ENCODE measurements at places on chromosomes 3 and 15.

- no peak for DNase-seq
Measured at GRCh38 chr3:124701687-124702086, 28.6 kb upstream of the UMPS start.

DNA sequence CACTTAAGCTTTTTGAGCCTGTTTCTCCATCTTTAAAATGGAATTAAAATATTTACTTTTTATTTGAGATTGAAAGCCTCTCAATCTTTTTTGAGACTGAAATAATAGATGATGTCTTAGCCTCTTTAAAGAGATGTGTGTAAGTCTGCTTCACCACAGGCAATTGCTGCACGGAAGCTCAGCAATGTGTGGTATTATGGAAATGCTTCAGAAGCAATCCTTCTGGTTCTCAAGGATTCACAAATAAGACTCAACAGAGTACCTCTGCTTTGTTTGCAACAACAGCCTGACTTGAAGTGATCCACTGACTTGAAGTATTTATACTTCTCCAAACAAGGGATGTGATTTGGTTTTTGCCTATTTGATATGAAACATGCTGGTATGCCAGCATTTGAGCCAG is 332.0 kb upstream of the RASGRP1 start:
- DNase-seq: no peak

DNA sequence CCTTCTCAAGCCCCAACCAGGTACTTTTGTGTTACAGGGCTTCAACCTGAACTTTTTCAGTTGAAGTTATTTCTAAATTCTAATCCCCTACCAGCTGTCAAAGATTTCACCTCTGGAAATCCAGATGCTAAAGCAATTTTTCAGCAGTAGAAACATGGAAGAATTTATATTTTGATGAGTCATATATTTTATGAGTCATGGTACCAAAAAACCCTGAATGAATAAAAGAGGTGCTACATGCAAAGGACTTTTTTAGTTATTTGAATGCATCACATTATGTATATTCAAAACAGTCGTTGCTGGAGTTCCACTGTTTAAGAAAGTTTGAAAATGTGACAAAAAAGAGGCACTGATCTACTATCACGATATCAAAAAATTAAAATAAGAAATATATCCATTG is 96.0 kb upstream of the ZNF385D start:
- no peak for DNase-seq

- no peak for DNase-seq
Measured at GRCh38 chr15:68674975-68675374, 96.2 kb downstream of the CORO2B start.

DNA sequence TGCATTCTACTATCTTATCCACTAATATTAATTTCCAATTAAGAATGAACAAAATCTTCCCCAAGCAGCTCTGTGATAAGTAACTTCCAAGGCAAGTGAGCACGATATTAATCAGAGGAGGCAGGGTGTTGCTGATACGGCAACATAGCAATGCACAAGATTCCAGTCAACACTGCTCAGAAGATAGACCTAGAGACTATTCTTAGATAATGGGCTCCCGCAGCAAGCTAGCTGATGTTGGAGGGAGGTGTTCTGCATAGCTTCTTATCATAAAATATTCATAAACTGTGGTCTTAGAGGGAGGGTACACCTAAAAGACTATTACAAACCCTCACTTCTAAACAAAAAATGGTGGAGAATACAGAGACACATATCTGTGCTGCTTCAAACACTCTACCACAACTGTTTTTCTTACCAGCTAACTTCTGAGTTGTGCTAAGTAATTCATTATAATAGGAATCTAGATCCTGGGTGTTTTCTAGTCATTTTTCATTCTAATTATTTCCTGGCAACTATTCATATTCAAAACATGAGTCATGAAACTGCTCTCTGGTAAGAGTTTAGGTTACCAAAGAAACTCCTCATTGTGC is 382.0 kb upstream of the SOX14 start:
- no peak for DNase-seq

DNA sequence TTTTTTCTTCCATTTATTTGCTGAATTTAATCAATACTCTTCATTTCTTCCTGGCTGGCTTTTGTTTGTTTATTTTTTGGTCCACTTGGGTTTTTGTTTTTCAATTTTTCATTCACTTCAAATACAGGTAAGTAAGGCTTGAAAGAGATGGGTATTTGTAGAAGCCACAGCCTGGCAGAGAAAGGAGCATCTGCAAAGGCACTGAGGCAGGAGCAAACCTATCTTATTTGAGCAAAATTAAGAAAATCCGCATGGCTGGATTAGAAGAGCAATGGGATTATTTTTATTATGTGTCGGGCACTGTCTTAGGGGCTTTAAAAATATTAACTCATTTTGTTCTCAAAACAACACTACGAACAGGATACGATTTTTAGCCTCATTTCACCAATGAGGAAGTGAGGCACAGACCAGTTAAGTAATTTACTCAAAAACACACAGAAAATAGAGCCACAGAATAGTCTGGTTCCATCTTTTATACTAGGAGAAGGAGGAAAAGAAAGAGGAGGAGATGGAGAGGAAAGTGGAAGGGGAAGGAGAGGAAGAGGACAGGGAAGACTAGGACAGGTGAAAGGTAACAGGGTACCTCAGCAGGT is 35.1 kb upstream of the CCDC80 start:
- no peak for DNase-seq

DNA sequence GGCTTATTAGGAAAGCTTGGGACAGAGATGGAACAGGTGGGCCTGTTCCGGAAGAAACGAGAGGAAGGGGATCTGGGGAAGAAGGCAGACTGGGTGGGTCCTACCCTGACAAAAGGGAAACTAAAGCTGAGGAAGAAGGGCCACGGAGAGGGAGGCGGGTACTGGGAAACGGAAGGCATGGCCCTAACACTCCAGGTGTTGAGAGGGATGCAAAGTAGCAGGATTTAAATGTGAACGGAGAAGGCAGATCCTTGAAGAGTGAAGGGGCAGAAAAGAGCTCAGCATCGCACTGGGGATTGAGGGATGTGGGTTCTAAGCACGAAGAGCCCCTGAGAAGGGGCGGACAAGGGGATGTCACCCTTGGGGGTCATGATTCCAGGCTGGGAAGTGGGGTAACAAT is 735 bp downstream of the STIMATE start:
- peak; percentile 25 for DNase-seq

DNA sequence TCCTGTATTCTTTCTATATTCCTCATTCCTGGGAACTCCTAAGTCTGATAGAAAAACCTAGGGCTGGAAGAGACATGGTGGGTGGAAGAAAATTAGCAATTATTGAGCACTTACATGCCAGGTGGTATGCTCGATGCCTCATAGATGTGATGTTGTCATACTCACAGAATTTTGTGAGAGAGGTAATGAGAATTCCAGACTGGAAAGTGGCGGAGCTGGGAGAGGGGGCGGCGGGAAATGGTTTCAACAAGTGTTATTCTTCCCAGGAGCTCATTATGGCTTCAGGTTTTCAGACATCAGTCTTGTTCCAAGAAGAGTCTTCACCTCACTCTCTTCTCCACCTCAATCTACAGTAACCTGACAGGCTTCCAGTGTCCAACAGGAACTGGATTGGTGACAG is 16.2 kb downstream of the TIMP4 start:
- no peak for DNase-seq

- no peak for DNase-seq
Measured at GRCh38 chr3:170493712-170494182, 75.1 kb downstream of the CLDN11 start.

GRCh38 chr15:78216276-78217104 is 17.9 kb downstream of the ACSBG1 start:
- DNase-seq: no peak

- no peak for DNase-seq
Measured at GRCh38 chr3:25396686-25397085, 31.4 kb upstream of the RARB start.

DNA sequence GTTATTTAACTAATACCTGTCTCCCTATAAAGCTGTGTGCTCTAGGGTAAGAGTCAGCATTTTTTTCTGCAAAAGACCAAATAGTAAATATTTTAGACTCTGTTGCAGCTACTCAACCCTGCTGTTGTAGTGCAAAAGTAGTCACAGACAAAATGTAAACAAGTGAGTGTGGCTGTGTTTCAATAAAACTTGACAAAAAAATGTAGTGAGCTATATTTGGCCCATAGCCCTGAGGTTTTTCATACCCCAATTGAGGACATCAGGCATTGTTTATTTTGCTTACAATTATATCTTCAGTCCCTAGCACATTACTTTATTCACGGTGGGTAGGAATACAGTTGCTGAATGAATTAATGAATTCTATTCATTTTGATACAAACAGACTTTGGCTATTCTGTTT is 58.7 kb upstream of the TBC1D5 start:
- DNase-seq: no peak

GRCh38 chr15:58352026-58352929 is 79.5 kb upstream of the LIPC start:
- no peak for DNase-seq

DNA sequence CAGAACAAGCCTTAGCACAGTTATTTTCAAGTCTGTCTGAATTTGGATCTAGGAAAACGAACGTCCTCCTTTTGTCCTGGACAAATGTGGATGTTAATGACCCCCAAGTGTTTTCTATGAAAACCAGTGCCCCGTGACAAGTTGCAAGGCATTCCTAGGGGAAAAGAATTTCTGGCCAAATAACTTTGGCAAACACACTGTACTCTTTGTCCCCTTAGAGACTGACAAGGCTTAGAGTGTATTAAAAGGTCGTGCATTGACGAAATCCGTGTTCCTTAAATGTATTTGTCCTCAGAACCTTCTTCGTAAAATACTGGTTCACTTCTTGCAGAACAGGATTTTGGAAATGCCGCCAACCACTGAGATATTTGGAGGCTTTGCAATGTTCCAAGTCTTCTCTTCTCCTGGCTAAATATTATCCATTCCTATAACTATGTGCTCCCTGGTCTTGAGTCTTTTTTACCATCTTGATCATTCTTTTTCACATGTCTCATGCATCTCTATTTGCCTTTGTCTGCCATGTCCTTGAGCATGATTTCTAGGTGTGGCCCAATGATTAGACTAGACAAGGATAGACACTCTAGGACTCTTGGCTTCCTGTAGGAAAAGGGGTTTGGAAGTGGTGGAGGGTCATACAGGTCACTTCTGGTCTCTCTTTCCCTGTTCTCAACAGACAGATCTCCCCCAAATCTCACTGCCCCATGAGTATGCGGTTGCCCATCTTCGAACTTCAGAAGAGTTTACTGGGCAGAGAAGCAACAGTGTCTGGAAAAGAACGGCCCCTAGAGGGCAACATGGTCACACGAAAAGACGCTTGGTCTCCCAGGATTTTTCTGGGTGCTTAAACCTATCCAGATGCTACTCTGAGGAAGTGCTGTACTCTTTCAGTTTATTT is 117.5 kb downstream of the EDEM1 start:
- peak; percentile 2 for DNase-seq

- DNase-seq: no peak
Measured at GRCh38 chr3:15216501-15216900, 10.5 kb downstream of the CAPN7 start.

- DNase-seq: no peak
Measured at GRCh38 chr3:18069568-18069967, 327.1 kb upstream of the TBC1D5 start.

DNA sequence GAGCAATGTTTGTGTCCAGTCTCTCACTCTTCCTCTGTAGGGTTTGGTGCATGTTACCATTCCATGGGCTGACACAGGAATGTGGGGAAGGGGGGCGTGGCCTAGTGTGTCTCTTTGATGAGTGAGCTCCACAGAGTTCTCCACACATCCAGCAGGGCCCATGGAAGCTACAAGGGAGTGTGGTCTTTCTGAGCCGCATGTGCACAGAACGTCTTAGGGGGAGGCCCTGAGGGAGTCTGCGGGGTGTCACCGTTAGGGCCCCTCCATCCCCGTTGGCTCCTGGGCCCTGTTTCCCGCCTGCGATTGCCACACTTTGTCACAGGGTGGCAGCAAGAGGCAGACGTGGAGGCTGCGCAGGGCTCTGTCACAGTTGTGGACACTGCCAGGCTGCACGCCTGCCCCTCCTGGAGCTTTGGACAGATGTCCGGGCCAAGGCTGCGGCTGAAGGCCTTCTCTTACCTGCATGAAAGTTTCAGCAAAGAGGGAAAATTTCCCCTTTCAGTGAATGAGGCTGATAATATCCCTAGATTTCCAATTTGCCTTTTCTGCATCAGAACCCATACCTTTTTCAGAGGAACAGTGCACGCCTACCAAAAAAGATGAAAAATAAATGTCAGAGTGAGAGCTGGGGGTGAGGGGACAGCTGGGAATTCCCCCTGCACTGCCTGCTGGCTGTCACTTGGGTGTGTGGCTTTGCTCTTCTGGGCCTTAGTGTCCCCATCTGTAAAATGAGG is 24.3 kb downstream of the CACNA2D3 start:
- DNase-seq: no peak

DNA sequence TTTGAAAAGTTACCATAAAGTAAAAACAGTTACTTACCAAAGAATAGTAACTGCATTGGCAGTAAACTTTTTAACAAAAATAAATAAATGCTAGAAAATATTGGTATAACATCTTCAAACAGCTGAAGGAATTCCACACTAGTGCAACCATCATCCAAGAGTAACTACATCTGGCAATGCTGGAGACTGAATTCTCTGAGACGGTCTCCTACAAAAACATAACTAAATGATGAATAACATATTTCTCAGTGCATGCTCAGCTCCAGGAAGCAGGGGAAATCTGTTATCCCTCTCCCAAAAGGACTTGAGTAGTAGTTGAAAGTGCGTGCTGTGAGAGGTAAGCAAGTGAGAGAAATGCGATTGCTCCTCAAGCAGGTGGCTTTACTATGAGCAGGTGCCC is 526.8 kb upstream of the CCDC54 start:
- DNase-seq: no peak

- DNase-seq: no peak
Measured at GRCh38 chr3:165346503-165346902, 150.3 kb upstream of the SLITRK3 start.

GRCh38 chr15:68599560-68600071 is 20.8 kb downstream of the CORO2B start:
- DNase-seq: no peak

GRCh38 chr15:67865331-67865730 is 25.5 kb upstream of the RNU6-1 start:
- no peak for DNase-seq

DNA sequence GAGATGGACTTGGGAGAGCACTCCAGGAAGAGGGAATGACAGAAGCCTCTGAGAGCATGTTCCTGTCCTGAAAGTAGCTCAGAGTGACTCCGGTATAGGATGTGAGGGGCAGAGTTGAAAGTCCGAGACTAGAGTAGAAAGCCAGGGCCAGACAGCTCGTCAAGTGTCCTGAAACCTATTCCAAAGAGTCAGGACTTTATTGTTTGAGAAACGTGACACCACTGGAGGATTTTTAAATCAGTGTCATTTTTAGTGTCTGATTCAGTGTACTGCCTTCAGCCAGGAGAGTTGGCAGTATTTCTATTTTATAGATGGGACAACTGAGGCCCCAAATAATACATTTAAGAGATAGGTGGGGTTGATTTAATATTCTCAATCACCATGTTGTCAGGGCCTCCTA is 1.6 kb upstream of the RBMS3 start:
- DNase-seq: no peak

DNA sequence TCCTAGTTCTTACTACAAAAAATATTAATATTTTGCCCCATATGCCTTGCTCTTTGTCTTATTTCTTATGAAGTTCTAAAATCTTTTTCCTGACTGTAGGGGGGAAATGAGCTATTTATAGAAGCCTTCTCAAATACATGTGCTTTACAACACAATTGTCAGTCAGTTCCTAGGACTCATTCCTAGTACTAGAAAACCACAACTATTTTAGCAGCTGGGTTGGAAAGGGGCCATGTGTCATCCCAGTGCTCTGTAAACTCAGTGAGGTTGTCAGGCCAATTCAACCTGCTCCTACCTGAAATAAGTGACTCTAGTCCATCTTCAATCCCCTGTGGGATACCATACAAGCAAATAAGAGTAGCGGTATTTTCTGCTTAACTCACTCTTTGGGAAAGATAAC is 153.8 kb downstream of the ULK4 start:
- DNase-seq: no peak

- no peak for DNase-seq
Measured at GRCh38 chr15:86362555-86362954, 282.9 kb downstream of the AGBL1 start.

Data from iPS DF 19.7 (cell line).